ENCODE measurements at places on chromosomes 4 and X.
A peak's percentile ranks its signal among the peaks of the same experiment; 100 is the strongest.

- ATAC-seq: no peak
These were observed 12.7 kb downstream of the ADAM29 start for GRCh38 chr4:174930895-174931294.

DNA sequence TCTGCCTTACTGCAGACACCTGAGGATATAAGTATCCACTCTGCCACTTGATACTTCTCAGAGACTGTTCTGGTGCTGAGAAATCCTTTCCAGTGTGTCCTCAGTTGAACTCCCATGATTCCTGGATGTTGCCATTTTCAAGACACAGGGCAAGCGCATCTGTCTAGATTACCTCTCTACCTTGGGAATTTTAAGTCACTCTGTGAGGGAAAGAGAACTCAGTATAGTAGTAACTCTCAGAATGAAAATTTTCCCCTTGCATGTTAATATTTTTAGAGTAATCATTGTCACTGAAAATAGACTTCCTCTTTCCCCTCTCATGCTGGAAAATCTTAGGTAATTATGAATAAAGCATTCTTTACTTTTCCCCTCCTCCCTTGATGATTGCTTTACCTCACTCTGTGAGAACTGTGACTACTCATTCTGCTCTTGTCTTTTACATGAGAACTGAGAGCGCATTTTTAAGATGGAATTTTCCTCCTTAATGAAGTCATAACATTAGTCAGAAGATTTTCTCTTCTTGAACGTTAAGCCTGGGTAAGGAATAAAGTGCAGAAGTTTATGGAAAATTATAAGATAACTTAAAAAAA lies 45.0 kb downstream of the TET2 start:
- peak; percentile 73 for ATAC-seq

DNA sequence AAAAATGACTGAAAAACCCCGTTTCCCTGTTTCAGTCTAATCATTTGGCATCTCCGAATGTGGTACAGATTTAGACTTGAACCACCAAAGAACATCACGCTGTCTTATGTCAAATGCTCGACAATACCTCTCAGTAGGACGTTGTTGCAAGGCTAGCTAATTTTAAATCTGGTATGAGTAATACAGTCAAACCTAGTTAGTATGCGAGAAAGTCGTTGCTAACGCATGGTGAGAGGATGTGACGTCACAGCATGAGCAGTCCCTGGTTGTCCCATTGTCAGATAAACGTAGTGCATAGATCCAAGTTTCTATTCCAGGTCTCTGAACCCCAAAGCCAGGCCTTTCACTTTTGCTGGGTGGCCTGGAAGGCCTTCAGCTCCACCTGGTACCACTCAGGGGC lies 44.7 kb downstream of the SETD7 start:
- peak; percentile 51 for ATAC-seq

GRCh38 chr4:158371158-158371557 lies 150.5 kb upstream of the RXFP1 start:
- ATAC-seq: no peak

DNA sequence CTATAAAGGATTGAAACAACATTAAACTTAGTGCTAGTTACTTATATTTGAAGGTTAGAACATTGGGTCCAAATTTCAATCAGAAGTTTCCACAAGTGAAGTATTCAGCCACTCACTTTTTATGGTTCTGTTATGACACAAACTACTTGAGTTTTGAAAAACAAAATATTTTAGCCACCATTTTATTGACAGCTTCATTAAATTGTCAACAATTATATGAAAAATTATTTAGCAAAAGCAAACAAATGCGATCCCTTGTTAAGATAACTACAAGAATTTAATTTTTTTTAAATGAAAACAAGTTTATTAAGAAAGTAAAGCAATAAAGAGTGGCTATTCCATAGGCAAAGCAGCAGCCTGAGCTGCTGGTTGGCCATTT lies 3.1 kb downstream of the CXCL2 start:
- no peak for ATAC-seq

- ATAC-seq: no peak
These were observed 72.4 kb downstream of the CCNG2 start for GRCh38 chr4:77229433-77229832.

- no peak for ATAC-seq
These were observed 1166.3 kb upstream of the PCDH7 start for GRCh38 chr4:29553846-29554245.

GRCh38 chrX:153828308-153828707 lies 2.0 kb downstream of the PDZD4 start:
- no peak for ATAC-seq

- no peak for ATAC-seq
These were observed 61.4 kb downstream of the ANKRD17 start for GRCh38 chr4:73197220-73197619.

DNA sequence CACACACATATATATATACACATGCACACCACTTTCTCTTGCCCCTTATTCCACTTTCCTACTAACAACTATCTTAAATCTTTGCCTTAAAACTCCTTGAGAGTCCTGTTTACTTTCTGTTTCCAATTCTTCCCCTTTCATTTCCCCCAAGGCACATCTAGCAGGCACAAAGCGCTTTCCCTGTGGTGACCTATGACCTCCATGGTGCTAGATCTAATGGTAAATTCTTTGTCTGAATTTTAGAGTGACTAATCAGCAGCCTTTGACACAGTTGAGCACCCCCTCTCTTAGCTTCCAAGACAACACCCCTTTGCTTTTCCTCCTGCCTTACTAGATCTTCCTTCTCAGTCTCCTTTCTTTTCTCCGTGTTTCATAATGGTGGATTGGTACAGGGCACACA lies 236.4 kb upstream of the TTC29 start:
- no peak for ATAC-seq

GRCh38 chr4:85929961-85930665 lies 429.7 kb downstream of the MAPK10 start:
- ATAC-seq: no peak

DNA sequence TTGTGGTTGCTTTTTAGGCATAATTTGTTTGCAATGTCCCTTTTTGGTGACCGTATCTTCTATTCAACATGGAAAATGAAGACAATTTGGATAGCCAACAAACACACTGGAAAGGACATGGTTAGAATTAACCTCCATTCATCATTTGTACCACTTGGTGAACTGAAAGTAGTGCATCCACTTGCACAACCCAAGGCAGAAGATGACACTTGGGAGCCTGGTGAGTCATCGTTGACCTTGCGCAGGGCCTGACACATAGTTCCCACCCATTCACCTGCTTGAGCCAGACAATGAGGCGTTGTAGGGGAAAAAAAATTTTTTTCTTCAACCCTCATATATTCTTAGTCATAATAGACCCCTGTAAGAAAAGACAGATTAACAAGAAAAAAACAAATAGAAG lies 32.4 kb downstream of the EGF start:
- no peak for ATAC-seq

DNA sequence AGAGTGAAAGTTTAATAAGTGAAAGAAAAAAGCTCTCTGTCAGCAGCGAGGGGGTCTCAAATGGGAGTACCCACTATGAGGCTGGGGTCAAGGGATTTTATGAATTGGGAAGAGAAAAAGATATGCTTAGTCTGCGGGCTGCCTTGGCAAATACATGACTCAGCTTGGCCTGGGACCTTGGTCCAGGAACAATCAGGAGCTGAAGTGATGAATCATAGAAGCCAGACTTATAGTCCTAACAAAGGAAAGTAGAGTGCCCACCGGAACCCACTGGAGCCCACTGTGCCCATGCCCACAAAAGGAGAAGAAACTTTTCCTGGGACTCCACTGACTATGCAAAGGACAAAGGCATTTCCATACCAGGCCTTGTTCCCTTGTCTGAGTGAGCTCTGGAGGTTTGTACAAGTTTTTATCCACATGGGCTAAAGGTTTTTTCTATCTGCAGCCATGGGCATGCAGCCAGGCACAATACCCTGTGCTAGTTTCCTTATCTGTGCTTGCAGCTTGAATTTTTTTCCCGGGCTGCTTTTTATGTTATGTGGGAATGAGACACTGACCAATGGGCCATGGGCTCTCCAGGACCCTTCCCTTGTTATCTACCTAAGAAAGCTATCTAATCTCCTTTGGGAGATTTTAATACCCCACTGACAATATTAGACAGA lies 201.7 kb downstream of the FAM133A start:
- ATAC-seq: no peak

- no peak for ATAC-seq
These were observed 164.4 kb downstream of the RBMX2 start for GRCh38 chrX:130566028-130566683.

DNA sequence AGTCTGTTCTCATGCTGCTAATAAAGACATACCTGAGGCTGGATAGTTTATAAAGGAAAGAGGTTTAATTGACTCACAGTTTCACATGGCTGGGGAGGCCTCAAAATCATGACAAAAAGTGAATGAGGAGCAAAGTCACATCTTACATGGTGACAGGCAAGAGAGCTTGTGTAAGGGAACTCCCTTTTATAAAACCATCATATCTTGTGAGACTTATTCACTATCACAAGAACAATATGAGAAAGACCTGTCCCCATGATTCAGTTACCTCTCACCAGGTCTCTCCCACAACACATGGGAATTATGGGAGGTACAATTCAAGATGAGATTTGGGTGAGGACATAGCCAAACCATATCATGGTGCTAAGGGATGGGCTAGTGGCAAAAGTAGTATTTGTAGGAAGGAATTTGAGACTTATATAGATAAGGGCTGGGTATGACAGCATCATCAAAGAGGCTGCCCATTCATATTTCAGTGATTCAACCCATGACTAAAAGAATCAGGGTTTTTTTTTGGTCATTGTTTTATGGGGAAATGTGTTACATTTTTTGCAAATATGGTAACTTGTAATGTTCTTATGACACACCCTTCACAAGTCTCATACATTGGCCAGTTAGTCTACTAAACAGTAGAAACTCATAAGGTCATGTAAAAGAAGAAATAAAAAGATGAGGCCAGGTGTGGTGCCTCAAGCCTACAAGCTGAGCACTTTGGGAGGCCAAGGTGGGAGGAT lies 34.7 kb downstream of the NUP62CL start:
- no peak for ATAC-seq

DNA sequence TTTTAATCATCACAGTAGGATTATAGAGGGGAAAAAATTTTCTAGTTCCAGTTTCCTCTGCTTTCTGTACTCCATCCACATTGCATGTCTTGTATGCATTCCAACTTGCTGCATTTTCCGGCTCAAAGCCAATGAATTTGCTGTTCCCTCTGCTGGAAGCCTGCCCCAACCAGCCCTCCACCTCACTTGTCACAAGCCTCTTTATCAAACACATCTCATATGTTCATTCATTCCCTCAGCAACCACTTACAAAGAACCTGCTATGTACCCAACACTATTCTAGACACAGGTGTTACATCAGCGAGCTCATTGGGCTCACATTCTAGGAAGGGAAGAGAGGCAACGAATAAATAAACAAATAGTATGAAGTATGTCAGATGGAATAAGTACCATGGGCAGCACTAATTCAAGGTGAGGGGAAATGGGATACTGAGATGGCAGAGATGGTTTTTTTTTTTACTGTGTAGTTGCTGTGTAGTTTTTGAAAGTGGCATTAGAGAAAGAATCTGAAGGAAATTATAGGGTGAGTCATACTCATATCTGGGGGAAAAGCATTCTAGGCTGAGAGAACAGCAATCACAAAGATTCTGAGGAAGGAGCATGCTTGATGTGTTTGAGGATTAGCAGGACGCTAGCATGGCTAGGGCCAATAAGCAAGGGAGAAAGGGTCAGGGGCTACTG lies 332.5 kb downstream of the PDGFC start:
- ATAC-seq: peak; percentile 70

- ATAC-seq: no peak
These were observed 4.6 kb upstream of the DGKK start for GRCh38 chrX:50475208-50475607.

DNA sequence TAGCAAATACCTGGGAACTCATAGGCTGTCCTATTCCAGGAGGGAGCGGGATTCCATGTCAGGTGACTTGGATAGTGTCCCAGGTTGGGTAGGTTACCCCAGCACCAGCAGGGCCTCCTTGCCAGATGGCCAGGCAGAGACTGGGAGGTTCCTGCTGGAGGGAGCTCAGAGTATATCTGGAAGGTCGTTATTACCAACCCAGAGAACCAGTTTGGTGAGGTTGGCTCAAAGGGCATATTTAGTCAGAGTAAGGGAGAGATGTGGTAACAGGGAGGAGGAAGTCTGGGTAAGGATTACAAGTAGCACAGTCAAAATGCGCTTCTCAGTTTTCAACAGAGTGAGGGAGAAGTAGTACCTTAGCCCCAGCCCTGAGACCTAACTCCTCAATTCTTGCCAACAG lies 53.3 kb upstream of the LNX1 start:
- ATAC-seq: no peak

DNA sequence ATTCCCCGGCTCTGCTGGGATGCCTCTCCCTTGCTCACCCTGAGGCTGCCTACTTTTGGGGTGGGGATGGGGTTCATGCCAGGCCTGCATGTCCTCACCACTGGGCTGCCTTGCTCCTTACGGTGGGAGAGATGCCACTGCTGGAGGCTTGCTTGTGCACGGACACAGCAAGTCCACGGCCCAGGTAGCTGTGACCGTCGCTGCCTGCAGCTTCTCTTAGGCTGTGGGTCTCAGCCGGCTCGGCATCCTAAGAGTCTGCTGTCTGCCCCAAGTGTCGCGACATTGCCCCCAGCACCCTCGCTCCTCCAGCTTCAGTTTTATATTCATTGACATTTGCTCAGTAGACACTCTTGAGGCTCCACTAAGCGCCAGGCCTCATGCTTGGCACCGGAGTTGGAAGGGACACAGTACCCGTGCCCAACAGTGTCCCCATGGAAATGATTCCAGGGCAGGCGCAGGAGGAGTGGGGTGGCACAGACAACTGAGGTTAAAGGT lies 58.3 kb downstream of the TBC1D14 start:
- ATAC-seq: no peak

DNA sequence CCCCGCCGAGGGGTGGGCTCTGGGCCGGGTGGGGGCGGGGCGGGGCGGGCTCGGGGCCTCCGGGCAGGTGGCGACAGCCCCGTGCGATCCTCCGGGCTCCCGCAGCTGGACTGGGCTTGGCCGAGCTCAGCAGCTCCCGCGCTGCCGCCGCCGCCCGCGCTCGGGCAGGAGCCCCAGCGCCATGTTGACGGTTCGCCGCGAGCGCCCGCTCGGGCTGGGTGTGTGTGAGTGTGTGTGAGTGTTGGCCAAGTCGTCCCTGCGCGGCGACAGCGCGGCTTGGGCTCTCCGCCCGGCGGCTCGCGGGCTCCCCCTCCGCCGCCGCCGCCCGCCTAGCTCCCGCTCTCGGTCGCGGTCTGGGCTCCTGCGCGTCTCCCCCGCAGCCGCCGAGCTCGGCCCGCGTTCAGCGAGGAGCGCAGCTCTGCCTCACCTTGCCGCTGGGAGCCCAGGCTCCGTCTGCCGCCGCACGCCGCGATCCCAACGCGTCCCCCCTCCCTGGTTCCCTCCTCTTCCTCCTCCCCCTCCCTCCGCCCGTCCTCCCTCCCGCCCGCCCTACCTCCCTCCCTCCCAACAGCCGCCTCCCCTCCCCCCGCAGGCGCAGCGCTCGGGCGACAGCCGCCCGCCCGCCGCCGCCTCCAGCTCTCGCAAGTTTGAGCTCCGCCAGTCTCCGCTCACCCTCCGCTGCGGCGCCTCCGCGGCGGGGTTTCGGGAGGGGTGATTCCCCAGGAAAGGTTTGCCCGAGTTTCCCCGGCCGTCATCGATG lies at the start of gene BCOR:
Gene BCOR (minus strand): TSS at position 455 of the 760 bp plus-strand sequence. CDS start 20,029 bp downstream, outside the sequence.
- ATAC-seq: peak; percentile 8

- ATAC-seq: no peak
These were observed 521.6 kb downstream of the CCSER1 start for GRCh38 chr4:90648791-90649190.
